ENCODE measurements at places on chromosomes 4 and X.
A peak's percentile ranks its signal among the peaks of the same experiment; 100 is the strongest.

- no peak for DNase-seq
Observed at GRCh38 chr4:42965326-42965725, 72.8 kb downstream of the GRXCR1 start.

DNA sequence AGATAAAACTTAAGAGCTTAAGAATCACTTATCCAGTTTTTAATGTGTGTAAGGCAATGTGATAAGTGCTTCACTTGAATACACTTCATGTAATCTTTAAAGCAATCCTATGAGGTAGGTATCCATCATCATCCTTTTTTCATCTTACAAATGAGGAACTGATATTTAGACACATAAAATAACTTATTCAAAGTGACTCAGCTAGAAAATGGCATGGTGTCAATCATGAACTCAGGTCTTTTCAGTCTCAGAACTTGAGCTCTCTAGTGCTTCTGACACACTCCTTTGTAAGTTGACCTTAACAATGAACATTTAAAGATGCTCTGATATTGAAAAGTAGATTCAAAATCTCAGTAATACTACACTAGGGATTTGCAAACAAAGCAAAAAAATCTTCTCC lies 224.8 kb upstream of the TEX13C start:
- no peak for DNase-seq

- no peak for DNase-seq
Observed at GRCh38 chrX:69179380-69179911, 14.2 kb upstream of the PJA1 start.

DNA sequence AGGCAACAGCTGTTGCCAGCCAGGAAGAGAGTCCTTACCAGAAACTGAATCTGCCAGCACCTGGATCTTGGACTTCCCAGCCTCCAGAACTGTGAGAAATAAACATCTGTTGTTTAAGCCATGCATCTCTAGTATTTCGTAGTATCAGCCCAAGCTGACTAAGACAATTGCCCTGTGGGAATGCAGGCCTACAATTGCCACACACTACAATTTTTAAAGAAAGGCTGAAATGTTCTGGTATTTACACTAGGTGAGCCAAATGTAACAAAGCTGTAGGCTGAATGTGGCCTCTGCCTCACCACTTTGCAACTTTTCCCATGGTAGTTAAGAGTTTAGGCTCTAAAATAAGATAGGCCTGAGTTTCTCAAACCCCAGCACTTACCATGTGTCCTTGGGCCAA lies 59.1 kb downstream of the SPATA18 start:
- DNase-seq, result no peak

DNA sequence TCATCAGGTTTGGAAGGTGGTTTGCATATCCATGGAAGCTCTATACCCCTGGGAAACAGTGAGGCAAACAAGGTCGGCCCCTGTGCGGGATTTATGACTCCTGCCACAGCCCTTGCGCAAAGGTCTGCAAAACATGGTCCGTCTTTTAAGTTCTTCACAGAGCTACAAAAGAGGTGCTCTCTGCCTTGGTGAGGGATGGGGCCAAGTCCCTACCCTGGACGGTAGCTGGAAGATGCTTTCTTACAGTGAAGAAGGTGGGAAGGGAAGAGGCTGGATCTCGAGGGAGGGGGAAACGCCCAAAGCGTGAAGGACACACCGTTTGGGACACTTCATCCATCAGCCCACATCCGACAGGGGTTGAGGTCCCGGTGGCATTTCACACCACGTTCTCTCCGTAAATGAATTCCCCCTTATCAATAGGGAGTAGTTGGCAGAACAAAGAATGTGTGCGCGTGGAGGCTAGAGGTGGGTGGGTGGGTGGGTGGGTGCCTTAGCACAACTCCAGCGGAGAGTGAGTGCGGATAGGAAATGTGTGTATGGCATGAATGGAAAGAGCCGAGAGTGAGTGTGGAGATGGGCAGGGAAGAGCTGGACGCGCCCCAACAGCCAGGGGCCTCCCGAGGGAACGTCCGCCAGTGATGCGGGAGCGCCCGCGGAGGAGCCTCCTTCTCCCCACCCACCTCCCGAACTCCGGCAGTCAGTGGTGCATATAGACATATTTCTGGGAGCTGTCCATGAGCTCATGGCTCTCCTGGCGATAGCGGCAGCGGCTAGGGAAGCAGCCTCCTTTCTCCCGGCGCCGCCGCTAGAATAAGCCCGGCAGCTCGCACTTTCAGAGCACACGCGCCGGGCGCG lies 68.3 kb downstream of the LARP7 start:
- DNase-seq, result no peak

DNA sequence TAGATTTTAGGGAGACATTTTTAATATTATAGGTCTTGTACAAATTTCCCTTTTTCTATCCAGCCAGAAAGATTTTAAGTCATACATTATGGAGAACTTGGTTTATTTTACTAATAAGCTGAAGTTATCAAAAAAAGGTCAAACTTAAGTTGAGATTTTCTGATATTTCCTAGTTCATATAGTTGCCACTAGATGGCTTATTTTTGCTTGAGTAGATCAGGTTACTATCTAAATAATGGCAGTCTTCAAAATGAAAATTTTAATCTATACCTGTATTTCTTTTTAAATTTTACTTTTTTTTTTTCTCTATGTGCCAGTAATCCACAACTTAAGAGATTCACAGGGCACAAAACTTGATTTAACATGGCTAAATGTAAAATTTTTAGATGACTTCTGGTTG lies 52.3 kb downstream of the USP9X start:
- no peak for DNase-seq

DNA sequence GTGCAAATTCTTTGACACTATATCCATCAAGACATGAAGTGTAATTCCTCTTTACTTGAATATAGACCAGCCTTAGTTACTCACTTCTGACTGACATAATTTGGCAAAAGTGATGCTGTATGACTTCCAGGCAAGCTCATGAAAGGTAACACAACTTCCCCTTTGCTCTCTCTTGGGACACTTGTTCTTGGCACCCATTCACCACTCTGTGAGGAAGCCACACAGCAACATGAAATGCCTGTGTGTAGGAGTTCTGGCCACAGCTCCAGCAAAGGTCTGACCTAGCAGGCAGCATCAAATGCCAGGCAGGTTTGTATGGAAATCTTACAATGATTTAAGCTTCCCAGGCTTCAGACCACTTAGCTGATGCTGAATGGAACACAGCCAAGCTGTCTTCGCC lies 280.3 kb downstream of the PDHA2 start:
- no peak for DNase-seq

DNA sequence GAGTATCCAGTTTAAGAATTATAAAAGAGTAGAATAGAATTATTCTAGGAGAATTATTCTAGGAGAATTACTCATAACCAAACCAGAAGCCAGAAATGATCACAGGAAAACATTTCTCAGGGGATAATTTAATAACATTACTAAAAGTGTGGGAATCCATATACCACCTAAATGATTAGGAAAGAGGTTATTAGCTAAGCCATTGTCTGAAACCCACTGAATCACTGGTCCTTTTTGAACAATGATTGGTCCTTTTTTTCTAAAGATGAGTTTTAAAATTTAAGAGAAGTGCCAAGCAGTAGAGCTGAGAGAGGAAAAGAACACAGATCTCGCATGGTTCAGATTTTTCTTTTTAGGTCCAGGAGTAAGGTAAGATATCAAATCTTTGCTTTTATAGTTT lies at the start of gene ODAM:
Gene ODAM, plus strand, starts transcription at position 301 of the 400 bp plus-strand sequence. CDS start 819 bp downstream, outside the sequence.
- DNase-seq, result no peak

DNA sequence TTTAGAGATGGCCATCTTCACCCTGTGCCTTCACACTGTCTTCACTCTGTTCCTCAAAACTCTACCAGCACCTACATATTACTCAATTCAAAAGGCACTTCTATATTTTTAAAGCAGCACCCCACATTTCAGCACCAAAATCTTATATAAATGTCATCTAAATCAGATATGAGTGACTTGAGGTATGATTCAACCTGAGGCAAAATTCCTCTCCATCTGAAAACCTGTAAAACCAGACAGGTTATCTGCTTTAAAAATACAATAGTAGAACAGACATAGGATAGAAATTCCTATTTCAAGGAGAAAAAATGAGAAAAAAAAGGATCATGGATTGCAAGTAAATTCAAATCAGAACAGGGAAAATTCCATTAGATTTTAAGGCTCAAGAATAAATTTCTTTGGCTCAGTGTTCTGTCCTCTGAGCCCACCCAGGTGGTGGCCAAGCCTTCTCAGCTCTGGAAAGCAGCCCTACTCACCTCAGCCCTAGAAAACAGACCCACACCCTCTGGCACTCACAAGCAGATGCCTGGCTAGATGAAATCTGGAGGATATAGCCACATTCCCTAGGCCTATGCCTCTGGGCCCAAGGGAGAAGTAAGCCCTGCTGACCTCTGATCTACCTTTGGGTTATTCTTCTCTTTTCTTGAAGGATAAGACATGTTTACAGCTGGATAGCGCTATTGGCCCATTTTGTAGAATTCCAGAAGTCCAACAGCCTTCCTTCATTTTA lies 240.4 kb upstream of the ZCCHC13 start:
- DNase-seq, result no peak

DNA sequence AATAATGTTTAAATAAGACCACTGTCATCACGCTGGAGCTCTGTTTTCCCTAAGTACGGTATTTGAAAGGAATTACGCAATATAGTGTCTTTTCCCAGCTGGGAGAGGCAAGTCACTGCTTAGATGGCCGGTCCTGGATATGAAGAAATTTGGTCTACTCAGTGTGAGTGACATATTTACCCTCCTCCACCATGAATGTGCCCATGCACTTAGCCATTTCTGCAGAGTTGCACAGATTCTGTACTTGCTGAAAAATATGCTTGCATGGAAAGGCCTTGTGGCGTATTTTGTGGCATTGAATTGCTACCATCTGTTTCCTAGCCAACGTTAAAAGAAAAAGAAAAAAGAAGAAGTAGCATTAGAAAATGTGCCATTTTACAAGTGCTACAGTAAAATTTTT lies 73.1 kb downstream of the ADGRL3 start:
- DNase-seq, result no peak

GRCh38 chr4:8646296-8647093 lies 53.9 kb downstream of the CPZ start:
- DNase-seq, result no peak

DNA sequence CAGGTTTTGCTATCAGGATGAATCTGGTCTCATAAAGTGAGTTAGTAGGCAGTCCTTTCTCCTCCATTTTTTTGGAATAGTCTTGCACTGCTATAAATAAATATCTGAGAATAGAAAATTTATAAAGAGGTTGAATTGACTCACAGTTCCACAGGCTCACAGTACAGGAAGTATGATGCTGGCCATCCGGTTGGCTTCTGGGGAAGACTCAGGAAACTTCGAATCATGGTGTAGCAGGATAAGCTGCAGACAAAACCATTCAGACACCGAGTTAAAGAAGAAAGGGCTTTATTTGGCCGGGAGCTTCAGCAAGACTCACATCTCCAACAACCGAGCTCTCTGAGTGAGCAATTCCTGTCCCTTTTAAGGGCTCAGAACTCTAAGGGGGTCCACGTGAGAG lies 348.2 kb downstream of the KCTD8 start:
- DNase-seq, result no peak

GRCh38 chrX:50920132-50920531 lies 9.6 kb downstream of the BMP15 start:
- no peak for DNase-seq

- DNase-seq, result no peak
Observed at GRCh38 chrX:154495472-154495922, 5.1 kb upstream of the SLC10A3 start.

- DNase-seq, result no peak
Observed at GRCh38 chrX:68112321-68112720, 321.0 kb downstream of the OPHN1 start.

DNA sequence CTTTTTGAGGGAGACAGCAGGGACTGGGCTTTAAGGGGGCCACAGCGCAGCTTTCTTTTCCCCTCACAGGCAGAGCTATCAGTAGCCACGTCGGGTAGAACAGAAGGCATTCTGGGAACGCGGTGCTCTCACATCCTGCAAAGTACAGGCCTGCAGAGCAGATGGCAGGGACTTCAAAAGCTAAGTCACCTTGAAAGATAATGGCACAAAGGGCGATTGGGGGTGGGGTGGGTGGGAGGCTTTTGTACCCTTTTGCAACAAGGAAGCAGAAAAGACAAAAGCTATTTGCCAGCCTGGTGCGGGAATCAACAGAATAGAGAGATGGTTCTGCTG lies 93.9 kb downstream of the PHKA2 start:
- no peak for DNase-seq

GRCh38 chr4:108168671-108169523 lies at the start of gene LEF1:
TSS of gene LEF1 (minus strand) at chr4:108168932. CDS start at chr4:108167767, 1,165 bp downstream.
- DNase-seq, result peak; percentile 77

GRCh38 chrX:40202456-40202855 lies 104.7 kb upstream of the BCOR start:
- no peak for DNase-seq

- no peak for DNase-seq
Observed at GRCh38 chr4:78638337-78639172, 87.0 kb downstream of the ANXA3 start.

DNA sequence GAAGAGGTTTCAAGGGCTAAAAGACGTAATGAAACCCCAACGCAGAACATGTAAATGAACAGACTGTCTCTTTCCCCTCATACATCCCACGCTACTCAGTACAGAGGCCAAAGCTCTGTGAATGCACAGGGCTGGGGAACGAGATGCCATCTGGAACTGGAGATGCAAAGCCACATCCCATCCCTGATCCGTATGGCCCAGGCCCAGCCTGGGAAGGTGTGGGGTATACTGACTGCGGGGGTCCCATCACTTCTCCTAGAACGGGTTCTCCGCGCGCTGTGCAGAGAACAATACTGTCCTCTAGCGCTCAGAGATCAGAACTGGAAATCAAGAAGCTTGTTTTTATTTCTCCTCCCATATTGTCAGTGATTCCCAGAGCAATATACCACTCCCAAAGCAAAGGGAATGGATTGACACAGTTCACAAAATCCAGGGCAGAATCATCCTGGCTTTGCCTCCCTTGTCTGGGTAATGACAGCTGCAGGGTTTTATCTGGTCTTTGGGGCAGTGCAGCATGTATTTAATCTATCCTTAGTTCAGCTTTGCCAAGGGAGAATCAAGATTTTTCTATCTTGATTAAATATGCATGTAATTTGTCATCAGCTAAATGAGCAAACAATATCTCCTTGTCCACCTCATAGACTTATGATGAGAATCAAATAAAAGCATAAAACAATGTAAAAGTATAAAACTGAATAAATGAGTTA lies 47.3 kb upstream of the TLR3 start:
- DNase-seq, result no peak

DNA sequence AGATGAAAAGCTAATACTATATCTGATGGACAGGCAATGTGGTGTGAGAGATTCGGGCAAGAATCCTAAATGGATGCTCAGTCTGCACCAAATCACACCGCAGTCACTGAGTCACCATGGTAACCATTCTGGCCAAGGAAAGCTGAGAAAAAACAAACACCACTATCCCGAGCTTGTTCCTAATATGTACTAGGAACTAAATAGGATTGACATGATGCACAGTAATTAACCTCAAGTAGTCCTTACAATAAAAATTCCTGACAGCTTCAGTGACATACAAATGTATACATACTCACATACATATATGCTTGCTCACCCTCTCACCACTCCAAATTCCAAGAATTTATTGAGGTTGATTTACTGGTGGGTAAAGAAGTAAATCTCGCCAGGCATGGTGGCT lies 1.1 kb upstream of the RAB40A start:
- DNase-seq, result no peak

DNA sequence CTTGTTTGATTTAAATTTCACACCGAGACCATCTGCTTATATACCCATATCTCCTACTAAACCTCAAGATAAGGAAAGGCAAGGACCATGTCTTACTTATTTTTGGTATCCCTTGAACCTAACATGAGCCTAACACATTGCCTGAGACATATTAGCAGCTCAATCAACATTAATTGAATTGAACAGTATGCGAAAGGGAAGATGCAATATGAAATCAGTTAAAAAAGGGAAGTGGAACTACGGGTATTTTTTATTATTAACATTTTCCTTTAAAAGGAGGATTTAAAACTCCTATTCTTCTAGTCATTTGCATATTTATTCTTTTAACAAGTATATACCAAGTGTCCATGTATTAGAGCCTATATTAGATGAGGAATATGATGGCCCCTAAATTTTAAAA lies 197.0 kb downstream of the CAMK2D start:
- DNase-seq, result no peak
